ENCODE measurements at places on chromosomes 6 and 20.
A peak's percentile ranks its signal among the peaks of the same experiment; 100 is the strongest.

DNA sequence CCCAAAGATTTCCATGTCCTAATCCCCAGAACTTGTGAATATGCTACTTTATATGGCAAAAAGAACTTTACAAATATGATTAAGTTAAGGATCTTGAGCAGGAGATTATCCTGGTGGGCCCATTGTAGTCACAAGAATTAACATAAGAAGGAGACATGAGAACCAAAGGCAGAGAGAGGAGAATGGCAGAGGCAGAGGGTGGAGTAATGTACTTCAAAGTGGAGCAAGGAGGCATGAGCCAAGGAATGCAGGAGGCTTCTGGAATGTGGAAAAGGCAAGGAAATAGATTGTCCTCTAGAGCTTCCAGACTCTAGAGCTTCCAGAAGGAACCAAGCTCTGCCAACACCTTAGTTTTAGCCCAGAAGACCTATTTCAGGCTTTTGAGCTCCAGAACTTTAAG is 147.4 kb downstream of the MOXD1 start:
- no peak for DNase-seq

- DNase-seq, result no peak
Observed at GRCh38 chr20:13884803-13885202, 100.0 kb downstream of the NDUFAF5 start.

- DNase-seq, result peak; percentile 70
Observed at GRCh38 chr6:34459899-34460593, 5.8 kb upstream of the PACSIN1 start.

DNA sequence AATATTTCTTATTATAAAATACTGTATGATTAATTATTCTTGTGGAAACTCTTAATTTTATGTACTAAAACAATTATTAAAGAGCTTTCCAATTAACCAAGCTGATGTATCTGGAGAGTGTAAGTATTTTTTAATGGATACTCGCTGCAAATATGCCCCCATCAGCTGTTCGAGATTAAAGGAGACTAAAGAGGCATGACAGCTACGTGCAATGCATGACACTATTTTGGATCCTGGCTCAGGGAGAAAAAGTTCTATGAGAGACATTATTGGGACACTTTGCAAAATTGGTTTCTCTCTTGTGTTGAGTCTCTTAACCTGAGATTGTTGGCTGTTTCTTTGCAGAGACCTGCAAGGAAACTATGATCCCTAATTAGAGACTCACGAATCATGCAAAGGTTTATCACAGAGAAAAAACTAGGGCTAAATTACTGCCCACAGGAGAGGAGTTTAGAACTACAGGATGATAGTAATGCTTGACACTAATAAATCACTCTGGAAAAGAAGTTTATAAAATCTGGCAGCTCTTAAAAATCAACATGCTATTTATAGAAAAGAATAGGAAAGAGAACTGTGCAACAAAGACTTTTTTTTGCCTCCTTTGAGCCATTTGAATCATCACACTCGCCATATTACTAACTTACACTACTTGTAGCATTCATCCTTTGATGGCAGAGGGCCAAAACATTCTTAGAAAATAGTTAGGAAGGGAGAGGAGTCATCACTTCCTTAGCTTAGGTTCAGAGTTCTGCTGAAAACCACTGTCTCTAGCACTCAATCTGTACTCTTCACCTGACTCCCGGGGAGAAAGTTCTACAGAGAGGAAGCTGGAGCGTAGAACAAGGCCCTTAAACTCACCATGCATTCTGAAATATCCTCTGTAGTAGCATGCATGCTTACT is 25.3 kb downstream of the NRN1 start:
- DNase-seq, result no peak

DNA sequence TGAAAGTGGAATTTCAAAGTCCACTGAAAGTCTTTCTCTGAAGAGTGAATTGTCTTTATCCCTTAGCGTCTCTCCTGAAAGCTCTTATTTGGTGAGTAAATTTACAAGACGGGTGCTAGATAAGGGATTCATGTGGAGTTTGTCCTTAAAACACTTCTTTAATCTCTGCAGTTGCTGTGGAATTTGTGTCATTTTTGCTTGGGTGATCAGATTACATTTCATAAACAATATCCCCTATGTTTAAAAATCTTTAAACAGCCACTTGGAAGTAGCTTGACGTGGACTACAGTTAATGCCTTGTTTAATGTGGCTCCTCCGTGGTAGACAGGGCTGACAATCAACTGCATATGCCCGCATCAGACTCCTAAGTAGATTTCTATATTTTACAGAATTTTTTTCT is 175.4 kb upstream of the ZNF217 start:
- DNase-seq, result no peak

GRCh38 chr6:106702046-106702445 is 72.7 kb downstream of the QRSL1 start:
- no peak for DNase-seq
